Smooth muscle cell of the pulmonary artery (primary cell): ENCODE measurements at places on chromosomes 1 and 21. TPM values are rescaled to one million over a fixed set of nuclear protein-coding genes. Genes with fewer than 3 reads are reported as not detected.

COL6A1 gene
- 1,943 and 3,346 TPM in 2 replicates for total RNA-seq

TDRD5 gene
- total RNA-seq: not detected in 2 replicates

TACSTD2 gene
- total RNA-seq: 0.13 and 0.26 TPM in 2 replicates

IL22RA1 gene
- 0.07 TPM in 1 of 2 replicates, not detected in the other for total RNA-seq

ADAM30 gene
- total RNA-seq: 0.03 TPM in 1 of 2 replicates, not detected in the other

CD101 gene
- total RNA-seq: 0.36 and 0.59 TPM in 2 replicates

FABP3 gene
- 7.5 and 40.1 TPM in 2 replicates for total RNA-seq

RNU1-4 gene
- total RNA-seq: under 0.01 TPM in 2 replicates

RAB7B gene
- 2.4 and 6.5 TPM in 2 replicates for total RNA-seq

IL23R gene
- total RNA-seq: not detected in 2 replicates

NUP133 gene
- 28.2 and 34.7 TPM in 2 replicates for total RNA-seq

CNR2 gene
- total RNA-seq: not detected in 2 replicates

SLC37A1 gene
- total RNA-seq: 2.2 and 4.8 TPM in 2 replicates

AMPD1 gene
- not detected in 2 replicates for total RNA-seq

B4GALT3 gene
- total RNA-seq: 32.5 and 45.2 TPM in 2 replicates

KNCN gene
- not detected in 2 replicates for total RNA-seq

RNF186 gene
- not detected in 2 replicates for total RNA-seq

SELL gene
- 0.39 TPM in 1 of 2 replicates, not detected in the other for total RNA-seq

FCGR2B gene
- total RNA-seq: not detected in 2 replicates

GPN2 gene
- total RNA-seq: 14.3 and 15.6 TPM in 2 replicates

USF1 gene
- 46.3 and 47.7 TPM in 2 replicates for total RNA-seq

SPSB1 gene
- 21.6 and 33.2 TPM in 2 replicates for total RNA-seq

SERTAD4 gene
- 13.6 and 22.2 TPM in 2 replicates for total RNA-seq

FCGR3B gene
- total RNA-seq: not detected in 2 replicates

SLC16A1 gene
- total RNA-seq: 73.7 and 109 TPM in 2 replicates

CACNA1S gene
- total RNA-seq: 0.07 TPM in 1 of 2 replicates, not detected in the other

FAM110D gene
- not detected in 2 replicates for total RNA-seq

C1QC gene
- not detected in 2 replicates for total RNA-seq

OPRD1 gene
- total RNA-seq: under 0.01 and 0.13 TPM in 2 replicates

REG4 gene
- total RNA-seq: not detected in 2 replicates

TEDDM1 gene
- total RNA-seq: not detected in 2 replicates

FGR gene
- under 0.01 and 0.30 TPM in 2 replicates for total RNA-seq

DMBX1 gene
- total RNA-seq: not detected in 2 replicates

MPZ gene
- total RNA-seq: 0.89 and 2.2 TPM in 2 replicates

OR2T35 gene
- total RNA-seq: not detected in 2 replicates

NCF2 gene
- 0.39 and 0.89 TPM in 2 replicates for total RNA-seq

MAP3K7CL gene
- total RNA-seq: 17.3 and 43.7 TPM in 2 replicates

EFHD2 gene
- 17.7 and 31.3 TPM in 2 replicates for total RNA-seq

FAM151A gene
- not detected in 2 replicates for total RNA-seq

ACOT11 gene
- total RNA-seq: 3.6 and 3.8 TPM in 2 replicates

SNIP1 gene
- total RNA-seq: 11.0 and 13.8 TPM in 2 replicates

PTP4A2 gene
- 327 and 340 TPM in 2 replicates for total RNA-seq

KISS1 gene
- not detected in 2 replicates for total RNA-seq

LRIF1 gene
- 7.2 and 10.5 TPM in 2 replicates for total RNA-seq

TFF2 gene
- not detected in 2 replicates for total RNA-seq

PSRC1 gene
- 1.8 and 4.7 TPM in 2 replicates for total RNA-seq

MAN1C1 gene
- 5.8 and 13.4 TPM in 2 replicates for total RNA-seq

BTBD19 gene
- total RNA-seq: 10.7 and 18.0 TPM in 2 replicates

GTF2B gene
- total RNA-seq: 27.9 and 37.4 TPM in 2 replicates
